ENCODE measurements at places on chromosomes 11 and 22.
A peak's percentile ranks its signal among the peaks of the same experiment; 100 is the strongest.

DNA sequence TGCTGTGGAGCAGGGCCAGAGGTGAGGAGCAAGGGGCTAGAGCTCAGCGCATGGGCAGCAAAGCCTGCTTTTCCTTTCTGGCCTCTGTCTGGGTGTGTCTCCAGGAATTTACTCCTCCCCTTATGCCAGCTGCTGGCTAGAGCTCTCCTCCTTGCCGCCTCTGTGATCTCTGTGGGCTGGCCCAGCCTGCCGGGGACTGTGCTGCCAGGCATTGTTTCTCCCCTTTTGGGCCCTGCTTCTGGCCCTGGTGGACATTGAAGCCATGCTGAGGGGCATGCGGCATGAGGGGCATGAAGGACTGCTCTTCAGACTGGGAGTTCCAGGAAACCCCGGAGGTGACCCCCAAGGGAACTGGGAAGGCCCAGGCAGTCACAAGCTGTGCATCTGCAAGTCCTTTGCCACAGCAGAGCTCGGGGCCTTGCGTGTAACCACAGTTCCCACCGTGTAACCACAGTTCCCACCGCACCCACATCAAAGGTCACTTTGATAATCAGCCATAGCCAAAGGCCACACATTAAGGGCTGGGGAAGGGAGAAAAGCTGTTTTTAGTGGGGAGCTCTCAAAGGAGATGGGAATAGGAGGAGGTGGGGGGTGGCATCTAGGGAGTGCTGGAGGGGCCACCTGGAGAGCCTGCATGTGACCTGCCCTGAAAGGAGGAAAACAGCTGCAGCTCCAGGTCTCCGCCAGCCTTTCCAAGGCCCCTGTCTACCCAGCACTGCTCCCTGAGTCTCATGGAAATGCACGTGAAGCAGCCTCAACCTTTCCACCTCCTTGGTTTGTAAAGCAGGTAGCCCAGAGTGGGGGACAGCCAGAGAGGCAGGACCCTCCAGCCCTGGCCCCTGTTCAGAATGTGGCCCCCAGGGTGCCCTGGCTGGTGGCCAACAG is 62.3 kb downstream of the PPFIBP2 start:
- peak; percentile 21 for DNase-seq

- no peak for DNase-seq
Observed at GRCh38 chr11:72863916-72864315, 49.7 kb downstream of the ATG16L2 start.

GRCh38 chr11:47289856-47290255 is 19.9 kb downstream of the MADD start:
- no peak for DNase-seq

DNA sequence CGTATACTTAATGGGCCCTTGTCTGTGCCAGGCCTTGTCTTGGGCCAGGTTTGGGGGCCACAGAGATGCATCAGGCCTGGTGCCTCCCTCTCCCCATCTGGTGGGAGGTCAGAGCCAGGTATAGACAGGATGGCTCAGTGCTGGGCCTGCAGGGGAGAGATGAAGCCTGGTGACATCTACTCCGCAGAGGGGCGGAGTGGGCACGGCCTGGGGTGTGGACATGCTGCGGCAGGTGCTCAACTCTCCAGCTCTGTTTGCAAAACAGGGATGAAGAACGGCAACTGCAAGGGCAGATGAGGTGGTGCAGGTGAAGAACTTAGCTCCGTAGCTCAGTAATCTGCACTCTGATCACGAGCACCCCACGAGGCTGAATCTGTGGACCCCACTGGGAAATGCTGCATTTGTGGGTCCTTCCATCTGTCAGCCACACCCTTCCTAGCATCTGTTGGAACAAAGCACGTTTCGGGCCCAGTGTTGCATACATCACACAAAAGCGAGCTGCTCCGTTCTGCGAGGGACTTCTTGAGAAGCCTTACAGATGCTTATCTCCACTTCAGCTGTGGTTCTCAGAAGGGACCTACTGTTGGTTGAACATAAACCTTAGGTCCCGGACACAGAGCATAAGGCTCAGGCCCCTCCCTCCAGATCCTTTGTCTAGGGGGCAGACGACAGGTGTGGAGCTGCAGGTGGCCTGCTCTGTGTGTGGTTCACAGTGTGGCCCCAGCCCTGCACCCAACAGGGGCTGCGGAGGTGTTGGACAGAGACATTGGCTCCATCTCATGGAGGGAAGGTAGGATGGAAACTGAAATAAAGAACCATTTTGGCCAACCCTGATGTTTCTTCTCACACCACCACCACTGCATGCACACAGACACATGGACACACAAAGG is 78.3 kb downstream of the LRRC32 start:
- no peak for DNase-seq

DNA sequence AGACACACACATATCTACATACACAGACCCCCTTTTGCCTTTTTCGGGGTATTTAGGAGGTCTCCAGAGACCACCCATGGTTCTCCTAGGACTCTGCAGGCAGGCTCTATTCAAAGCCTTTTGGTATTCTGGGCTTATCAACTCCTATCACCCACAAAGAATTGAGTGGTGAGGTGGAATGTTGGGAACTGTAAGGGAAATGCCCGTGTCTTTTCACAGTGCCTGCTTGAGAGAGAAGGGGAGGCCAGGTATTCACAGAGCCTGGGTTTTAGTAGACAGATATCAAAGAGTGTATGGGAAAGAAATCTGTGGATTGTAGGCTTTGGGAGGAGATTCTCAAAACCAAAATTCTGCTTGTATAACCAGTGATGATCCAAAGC is 44.0 kb upstream of the CSNK2A3 start:
- DNase-seq = no peak

DNA sequence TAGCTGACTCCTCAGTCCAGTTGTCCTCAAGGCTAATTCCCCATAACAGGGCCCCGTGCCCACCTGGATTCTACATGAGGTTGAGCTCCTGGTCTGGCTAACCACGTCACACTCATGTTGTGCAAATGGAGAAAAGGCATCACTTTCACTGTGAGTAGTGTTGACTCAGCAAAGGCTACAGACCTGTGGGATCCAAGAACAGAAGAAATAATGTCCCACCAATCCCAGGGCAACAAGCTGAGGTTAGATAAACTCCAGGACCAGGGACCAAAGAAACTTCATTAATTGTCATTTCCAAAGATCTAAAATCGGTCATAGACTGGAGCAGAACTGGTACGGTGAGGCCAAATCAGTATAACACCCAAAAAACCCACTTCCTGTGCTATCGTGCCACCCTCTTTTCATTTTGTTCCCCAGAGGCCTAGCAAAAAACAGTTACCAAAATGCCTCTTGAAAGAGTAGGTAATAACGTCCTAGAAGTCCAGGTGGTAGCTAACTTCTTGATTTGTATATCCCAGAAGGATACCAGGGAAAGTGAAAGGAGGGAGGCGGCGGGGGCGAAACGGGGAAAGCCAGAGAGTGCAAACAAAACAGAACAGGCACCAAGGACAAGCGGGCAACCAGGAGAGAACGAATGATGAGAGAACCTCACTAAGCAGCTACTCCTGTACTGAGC is 1.4 kb downstream of the PCSK7 start:
- DNase-seq = peak; percentile 68

GRCh38 chr11:57762235-57762861 is 746 bp downstream of the CTNND1 start:
- no peak for DNase-seq

GRCh38 chr11:2342981-2343380 is 34.1 kb upstream of the CD81 start:
- DNase-seq = no peak

GRCh38 chr11:76674517-76675400 is 4.2 kb upstream of the LRRC32 start:
- DNase-seq = no peak

GRCh38 chr11:126663749-126664592 is 308.5 kb downstream of the ST3GAL4 start:
- no peak for DNase-seq

Data from CD4-positive, alpha-beta T cell treated with Interleukin-6 at 100 ng/mL for 8 hours (primary cell).